Lower leg skin (tissue), 4 donors: ENCODE measurements at places on chromosomes 11 and 22.

- DNase-seq = no peak
Measured at GRCh38 chr22:19995611-19996339, 20.8 kb downstream of the ARVCF start.

- peak; percentile 86 for DNase-seq
Measured at GRCh38 chr22:23070418-23071229, at the start of gene GNAZ. TSS of gene GNAZ (plus strand) at chr22:23070519. CDS start at chr22:23095696, 25,177 bp downstream.

DNA sequence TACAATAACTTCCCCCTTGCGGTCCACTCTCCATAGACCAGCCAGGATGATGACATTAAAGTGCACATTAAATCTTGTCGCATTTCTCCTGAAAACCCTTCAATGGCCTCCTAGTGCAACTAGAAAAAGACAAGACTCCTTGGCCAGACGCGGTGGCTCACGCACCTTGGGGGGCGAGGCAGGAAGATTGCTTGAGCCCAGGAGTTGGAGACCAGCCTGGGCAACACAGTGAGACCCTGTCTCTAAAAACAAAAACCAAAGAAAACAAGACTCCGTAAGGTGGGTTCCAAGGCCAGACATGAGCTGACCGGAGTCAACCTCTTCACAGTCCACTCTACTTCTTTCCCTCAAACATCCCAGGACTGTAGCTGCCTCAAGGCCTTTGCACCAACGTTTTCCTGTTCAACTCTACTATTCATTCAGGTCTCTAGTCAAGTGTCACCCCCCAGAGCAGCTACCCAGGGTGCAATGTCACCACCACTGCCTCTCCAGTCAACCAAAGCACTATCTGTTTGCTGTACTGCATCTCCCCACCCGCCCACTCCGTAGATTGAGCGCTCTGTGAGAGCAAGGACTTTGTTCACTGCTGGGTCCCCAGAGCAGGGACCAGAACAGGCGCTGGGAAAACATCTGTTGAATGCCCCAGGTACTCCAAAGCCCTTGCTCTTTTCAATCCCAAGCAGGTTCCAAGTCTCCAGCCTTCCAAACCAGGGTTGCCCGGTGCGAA lies 739 bp downstream of the ZMAT5 start:
- no peak for DNase-seq

GRCh38 chr11:116037861-116038260 lies 533.6 kb upstream of the CADM1 start:
- no peak for DNase-seq

DNA sequence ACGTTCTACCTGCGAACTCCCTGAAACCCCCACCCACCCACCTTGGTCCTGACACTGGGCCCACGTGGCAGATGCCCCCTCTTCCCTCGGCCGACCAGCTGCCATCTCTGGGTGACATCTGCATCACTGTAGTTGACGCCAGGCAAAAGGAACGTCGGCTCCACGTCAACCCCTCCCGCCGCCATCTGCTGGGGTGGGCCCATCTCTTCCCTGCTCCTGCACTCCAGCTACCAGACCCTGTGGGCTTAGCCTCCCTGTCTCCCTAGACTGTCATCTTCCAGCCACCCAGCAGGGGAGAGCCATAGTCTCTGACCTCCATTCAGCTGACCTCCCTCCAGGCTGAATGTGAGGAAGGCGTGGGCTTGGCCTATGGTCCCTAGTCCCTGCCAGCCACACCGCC lies 21.4 kb downstream of the CHID1 start:
- DNase-seq = no peak
